Natural killer cell treated with Interleukin-12 subunit alpha and Interleukin-12 subunit beta and Interleukin-15 and Interleukin-18, amount 100 ng/mL, for 72 hours (primary cell): ENCODE measurements at places on chromosomes 13 and 19.
A peak's percentile ranks its signal among the peaks of the same experiment; 100 is the strongest.

DNA sequence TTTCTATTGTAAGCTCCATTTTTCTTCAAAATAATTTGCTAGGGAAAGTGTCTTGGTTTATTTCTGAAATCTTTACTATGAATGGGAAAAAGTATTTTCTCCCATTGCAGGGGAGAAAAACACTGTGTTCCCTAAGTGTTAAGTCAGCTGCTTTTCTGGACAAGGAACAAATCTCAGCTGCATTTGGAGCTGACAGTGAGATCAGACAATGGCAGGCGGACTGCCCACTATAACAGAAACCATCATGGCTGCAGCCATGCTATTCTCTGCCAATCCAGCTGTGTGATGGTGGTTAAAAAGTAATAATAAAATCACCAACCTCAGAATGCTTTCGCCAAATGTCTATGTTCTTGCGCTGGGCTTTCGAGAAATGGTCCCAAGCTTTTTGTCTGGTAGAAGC is 302.7 kb downstream of the DNAJC15 start:
- H3K27ac ChIP-seq: no peak overlapping the region
- H3K4me1 ChIP-seq: no peaks in the 10 kb centered on the region
- no peak overlapping the region for H3K4me3 ChIP-seq
- no peak for DNase-seq
- H3K36me3 ChIP-seq: no peaks in the 10 kb centered on the region
- H3K27me3 ChIP-seq: peaks cover 8% of the 10 kb centered on the region

DNA sequence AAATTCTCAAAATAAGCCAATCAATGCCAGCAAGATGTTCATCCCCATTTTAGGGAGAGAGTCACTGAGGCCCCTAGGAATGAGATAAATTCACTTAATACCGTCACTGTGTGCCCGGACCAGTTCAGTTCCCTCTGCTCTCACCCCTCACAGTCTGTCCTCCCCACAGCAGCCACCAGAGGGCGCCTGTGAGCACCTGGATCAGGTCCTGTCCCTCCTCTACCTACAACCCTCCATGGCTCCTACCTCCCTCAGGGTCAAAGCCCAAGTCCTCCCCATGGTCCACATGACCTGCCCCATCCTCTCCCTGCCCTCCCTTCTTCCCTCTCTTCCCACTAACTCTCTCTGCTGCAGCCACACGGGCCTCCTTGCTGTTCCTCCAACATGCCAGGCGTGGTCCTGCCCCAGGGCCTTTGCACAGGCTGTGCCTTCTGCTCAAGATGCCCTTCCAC is 42.0 kb upstream of the NFIC start:
- H3K4me1 ChIP-seq: no peaks in the 10 kb centered on the region
- H3K27ac ChIP-seq: no peak overlapping the region
- H3K27me3 ChIP-seq: peaks cover 22% of the 10 kb centered on the region
- H3K36me3 ChIP-seq: no peaks in the 10 kb centered on the region

DNA sequence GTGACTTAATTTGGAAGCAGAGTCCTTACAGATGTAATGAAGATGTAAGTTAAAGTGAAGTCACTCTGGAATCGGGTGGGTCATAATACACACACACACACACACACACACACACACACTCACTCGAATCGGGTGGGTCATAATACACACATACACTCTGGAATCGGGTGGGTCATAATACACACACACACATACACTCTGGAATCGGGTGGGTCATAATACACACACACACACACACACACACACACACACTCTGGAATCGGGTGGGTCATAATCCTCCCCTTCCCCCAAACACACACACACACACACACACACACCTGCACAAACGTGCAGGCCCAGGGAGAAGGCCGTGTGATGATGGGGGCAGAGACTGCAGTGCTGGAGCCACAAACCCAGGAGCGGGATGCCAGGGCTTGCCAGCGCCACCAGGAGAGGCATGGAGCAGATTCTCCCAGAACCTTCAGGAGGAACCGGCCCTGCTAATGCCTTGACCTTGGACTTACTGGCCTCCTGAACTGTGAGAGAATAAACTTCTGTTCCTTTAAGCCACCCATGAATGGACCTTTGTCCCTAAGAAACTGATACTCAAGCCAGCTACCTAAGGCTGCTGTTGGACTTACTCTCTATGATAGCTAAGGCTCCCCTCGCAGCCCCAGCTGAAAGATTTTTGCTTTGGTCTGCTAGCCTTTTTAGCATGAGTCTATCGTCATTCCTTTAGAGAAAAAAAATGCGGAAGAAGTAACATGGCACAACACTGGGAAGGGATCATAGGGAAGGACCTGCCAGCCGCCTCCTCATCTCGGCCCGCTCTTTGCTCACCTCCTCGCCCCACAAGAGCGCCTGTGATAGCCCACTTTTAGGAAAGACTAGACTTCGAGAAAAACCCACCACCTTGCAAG is 136.2 kb upstream of the RNF113B start:
- no peaks in the 10 kb centered on the region for H3K4me1 ChIP-seq
- H3K4me3 ChIP-seq: no peak overlapping the region
- DNase-seq: no peak
- H3K36me3 ChIP-seq: no peaks in the 10 kb centered on the region
- no peak overlapping the region for H3K27ac ChIP-seq

GRCh38 chr13:37070956-37071355 is 11.5 kb upstream of the SUPT20H start:
- peaks cover 6% of the 10 kb centered on the region for H3K27me3 ChIP-seq
- H3K4me1 ChIP-seq: no peaks in the 10 kb centered on the region
- H3K36me3 ChIP-seq: no peaks in the 10 kb centered on the region
- no peak overlapping the region for H3K27ac ChIP-seq
- no peak for DNase-seq

DNA sequence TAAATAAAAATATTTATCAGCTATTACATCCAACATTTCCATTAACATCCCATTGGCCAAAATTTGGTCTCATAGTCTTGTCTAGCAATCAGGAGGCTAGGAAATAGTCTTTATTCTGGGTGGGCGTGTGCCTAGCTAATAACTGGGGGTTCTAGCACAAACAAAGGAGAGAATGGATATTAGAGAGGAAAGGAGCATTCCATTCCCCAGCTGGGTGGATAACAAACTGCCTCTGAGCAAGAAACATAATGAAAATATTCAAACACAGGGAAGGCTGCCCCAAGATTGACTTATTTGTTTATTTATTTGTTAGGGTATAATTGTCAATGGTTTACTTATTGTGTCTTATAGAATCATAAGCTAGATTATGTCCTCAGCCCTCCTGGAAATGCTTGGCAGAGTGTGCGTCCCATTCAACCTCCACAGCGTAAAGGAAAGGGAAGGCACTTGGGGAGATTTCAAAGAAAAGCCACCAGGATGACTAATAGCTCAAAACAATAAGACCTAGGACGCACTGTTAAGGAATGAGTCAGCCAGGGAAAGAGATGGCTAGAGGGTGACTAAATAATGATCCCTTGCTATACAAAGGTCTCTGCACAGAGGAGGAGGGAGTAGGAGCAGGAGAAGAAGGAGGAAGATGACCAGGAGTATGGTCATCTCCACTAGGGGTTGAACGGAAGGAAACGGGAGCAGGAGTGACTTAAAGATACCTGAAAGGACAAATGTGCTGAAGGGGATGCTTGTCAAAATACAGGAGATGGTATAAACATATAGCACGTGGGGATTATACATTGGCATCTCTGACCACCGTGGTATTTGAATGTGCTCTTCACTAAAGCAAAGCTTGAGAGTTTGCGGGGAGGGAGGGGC is 23.5 kb upstream of the USP12 start:
- H3K4me1 ChIP-seq: peaks cover 13% of the 10 kb centered on the region
- peaks cover 6% of the 10 kb centered on the region for H3K36me3 ChIP-seq
- H3K27me3 ChIP-seq: peaks cover 7% of the 10 kb centered on the region
- H3K27ac ChIP-seq: no peak overlapping the region
- DNase-seq: no peak
- peak overlapping the region; percentile 62 for H3K4me3 ChIP-seq

- no peaks in the 10 kb centered on the region for H3K36me3 ChIP-seq
- peaks cover 28% of the 10 kb centered on the region for H3K4me1 ChIP-seq
- H3K4me3 ChIP-seq: peak overlapping the region; percentile 83
Observed at GRCh38 chr13:40667622-40667978, 1.2 kb upstream of the FOXO1 start.

GRCh38 chr13:45178349-45179162 is 22.3 kb downstream of the KCTD4 start:
- no peaks in the 10 kb centered on the region for H3K27me3 ChIP-seq
- H3K4me3 ChIP-seq: no peak overlapping the region
- no peak overlapping the region for H3K27ac ChIP-seq
- peaks cover 5% of the 10 kb centered on the region for H3K36me3 ChIP-seq
- peaks cover 26% of the 10 kb centered on the region for H3K4me1 ChIP-seq

DNA sequence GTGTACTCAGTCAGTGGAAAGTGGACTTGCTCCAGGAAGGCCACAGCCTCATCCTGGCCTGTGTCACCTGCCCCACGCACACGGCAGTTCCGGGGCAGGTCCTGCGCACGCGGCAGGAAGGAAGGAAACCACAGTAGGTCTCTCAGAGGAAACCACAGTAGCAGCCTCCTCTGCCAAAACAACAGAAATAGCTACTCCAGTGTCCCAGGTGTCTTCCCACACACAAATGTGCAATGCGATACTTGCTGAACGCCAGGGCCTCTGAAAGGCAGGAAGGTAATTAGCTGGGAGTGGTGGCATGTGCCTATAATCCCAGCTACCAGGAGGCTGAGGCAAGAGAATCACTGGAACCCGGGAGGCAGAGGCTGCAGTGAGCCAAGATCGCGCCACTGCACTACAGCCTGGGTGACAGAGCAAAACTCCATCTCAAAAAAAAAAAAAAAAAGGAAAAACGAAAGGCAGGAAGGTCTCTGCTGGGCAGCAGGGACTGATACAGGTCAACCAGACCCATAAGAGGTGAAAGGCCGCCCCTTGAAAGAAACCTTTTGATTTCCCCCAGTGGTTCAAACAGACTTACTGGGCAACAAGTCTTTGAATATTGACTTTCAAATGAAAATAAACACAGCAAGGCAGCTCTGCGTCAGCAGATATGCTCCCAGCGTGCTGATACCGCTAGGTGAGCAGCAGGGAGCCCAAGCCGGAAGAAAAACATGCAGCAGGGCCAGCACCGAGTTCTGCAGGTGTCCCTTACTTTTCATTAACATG is 49.5 kb downstream of the CRYL1 start:
- no peaks in the 10 kb centered on the region for H3K36me3 ChIP-seq
- H3K4me1 ChIP-seq: peaks cover 13% of the 10 kb centered on the region
- peak; percentile 65 for DNase-seq
- H3K4me3 ChIP-seq: peak overlapping the region; percentile 69
- H3K27ac ChIP-seq: peak overlapping the region; percentile 57

- DNase-seq: no peak
- no peak overlapping the region for H3K4me3 ChIP-seq
- peaks cover 9% of the 10 kb centered on the region for H3K36me3 ChIP-seq
- peaks cover 14% of the 10 kb centered on the region for H3K4me1 ChIP-seq
- H3K27me3 ChIP-seq: no peaks in the 10 kb centered on the region
- no peak overlapping the region for H3K27ac ChIP-seq
Observed at GRCh38 chr19:795073-795611, 2.1 kb upstream of the PTBP1 start.

DNA sequence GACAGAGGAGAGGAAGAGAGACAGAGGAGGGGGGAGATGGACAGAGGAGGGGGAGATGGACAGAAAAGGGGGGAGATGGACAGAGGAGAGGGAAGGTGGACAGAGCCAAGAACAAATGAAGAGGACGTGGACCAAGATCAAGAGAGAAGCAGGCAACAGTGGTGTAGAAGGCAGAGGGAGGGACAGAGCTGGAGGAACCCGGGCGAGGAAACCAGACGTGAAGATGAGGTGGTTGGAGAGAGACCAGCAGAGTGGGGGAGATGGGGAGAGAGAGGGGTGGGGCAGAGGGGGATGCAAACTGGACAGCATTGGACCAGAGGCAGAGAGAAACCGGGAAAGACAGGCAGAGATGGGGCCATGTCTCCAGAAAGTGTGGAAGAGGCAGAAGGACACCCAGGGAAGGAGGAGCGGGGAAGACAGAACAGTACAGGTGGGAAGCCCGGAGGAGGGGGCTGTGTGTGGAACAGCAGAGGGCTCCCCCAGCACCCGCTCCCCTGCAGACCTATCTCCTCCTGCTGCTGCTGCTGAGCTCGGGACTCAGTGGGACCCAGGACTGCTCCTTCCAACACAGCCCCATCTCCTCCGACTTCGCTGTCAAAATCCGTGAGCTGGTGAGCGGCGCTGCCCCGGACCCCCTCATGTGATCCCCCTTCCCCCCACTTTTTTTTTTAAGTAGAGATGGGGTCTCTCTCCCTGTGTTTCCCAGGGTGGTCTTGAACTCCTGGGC is 1.3 kb downstream of the FLT3LG start:
- peak overlapping the region; percentile 91 for H3K27ac ChIP-seq
- H3K4me1 ChIP-seq: peaks cover 27% of the 10 kb centered on the region
- H3K4me3 ChIP-seq: peak overlapping the region; percentile 89
